ENCODE measurements at places on chromosomes 11 and 22. TPM values are rescaled to one million over a fixed set of nuclear protein-coding genes. Genes with fewer than 3 reads are reported as not detected.

The TPBGL gene
- total RNA-seq: 0.19 TPM

The HEPN1 gene
- not detected for total RNA-seq

The C22orf15 gene
- total RNA-seq: 0.78 TPM

The APLNR gene
- total RNA-seq: not detected

The DDTL gene
- total RNA-seq: not detected

The CABP7 gene
- not detected for total RNA-seq

The ARHGAP8 gene
- 0.82 TPM for total RNA-seq

The MFRP gene
- not detected for total RNA-seq

The RTN4R gene
- 2.3 TPM for total RNA-seq

The OR6T1 gene
- not detected for total RNA-seq

The C11orf98 gene
- 172 TPM for total RNA-seq
